ENCODE measurements at places on chromosomes 5 and 9. TPM values are rescaled to one million over a fixed set of nuclear protein-coding genes. Genes with fewer than 3 reads are reported as not detected.

The TAF1L gene
- total RNA-seq, result not detected

The WNT8A gene
- not detected for total RNA-seq

The MRPL50 gene
- 11.5 TPM for total RNA-seq

The RGS7BP gene
- total RNA-seq, result not detected

The TRIP13 gene
- 24.7 TPM for total RNA-seq

The SIT1 gene
- not detected for total RNA-seq

The PCDHGA7 gene
- 0.86 TPM for total RNA-seq

The KIAA1958 gene
- total RNA-seq, result 0.78 TPM

The DDX41 gene
- 82.1 TPM for total RNA-seq

The PHF24 gene
- 0.27 TPM for total RNA-seq

The NPR3 gene
- 0.08 TPM for total RNA-seq

The NSG2 gene
- not detected for total RNA-seq
